Stomach (tissue), 19 donors: ENCODE measurements at places on chromosomes 1 and 21. TPM values are rescaled to one million over a fixed set of nuclear protein-coding genes. Genes with fewer than 3 reads are reported as not detected.

AMPD1 gene
- not detected for polyA plus RNA-seq

RGS7 gene
- 0.23 TPM for polyA plus RNA-seq

MAN1C1 gene
- 10.0 TPM for polyA plus RNA-seq

CFAP141 gene
- polyA plus RNA-seq: not detected

RIPPLY3 gene
- polyA plus RNA-seq: 0.56 TPM
